Activated naive CD4-positive, alpha-beta T cell treated with anti-CD3 and anti-CD28 coated beads, Interleukin-2, amount 50 U/mL, for 72 hours (primary cell): ENCODE measurements at places on chromosomes 12 and 14.

GRCh38 chr12:1319212-1319611 is 275.2 kb downstream of the FBXL14 start:
- no peak for DNase-seq

GRCh38 chr12:21962236-21962635 is 21.0 kb upstream of the ABCC9 start:
- DNase-seq, result no peak

GRCh38 chr14:61196792-61197191 is 84.3 kb downstream of the TMEM30B start:
- no peak for DNase-seq

GRCh38 chr12:120705618-120706017 is 4.6 kb upstream of the UNC119B start:
- DNase-seq, result no peak

- DNase-seq, result no peak
Measured at GRCh38 chr14:65937079-65937959, 524.8 kb downstream of the FUT8 start.

DNA sequence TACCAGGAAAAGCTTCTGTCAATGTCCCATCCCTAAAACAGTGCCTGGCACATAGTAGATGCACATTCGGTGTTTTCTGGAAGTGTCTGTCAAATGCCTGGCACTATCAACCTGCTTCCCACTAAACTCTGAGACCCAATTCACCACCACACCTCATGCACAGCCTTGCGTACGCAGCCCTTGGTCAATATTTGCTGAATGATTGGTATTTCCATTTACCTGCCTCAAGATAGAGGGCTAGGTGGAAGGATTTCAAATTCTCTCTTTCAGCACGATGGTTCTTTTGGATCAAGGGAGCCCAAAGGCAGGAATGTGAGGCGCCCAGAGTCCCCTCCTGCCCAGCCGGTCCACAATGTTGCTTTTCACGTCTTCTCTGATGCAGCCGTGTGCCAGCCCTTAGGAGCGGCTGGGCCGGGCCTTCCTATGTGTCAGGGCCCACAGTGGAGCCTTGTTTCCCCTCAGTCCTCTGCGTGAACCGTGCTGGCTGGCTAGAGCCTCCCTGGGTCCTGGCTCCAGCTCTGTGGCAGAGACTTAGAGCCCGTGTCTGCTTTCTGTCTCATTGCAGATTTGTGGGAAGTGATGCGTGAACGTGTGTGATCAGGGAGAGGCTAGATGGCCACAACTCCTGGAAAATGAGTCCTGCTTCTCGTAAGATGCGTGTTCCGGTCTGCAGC is 99.9 kb upstream of the RFLNA start:
- DNase-seq, result no peak

- DNase-seq, result no peak
Measured at GRCh38 chr12:23446746-23447145, 502.7 kb downstream of the SOX5 start.

DNA sequence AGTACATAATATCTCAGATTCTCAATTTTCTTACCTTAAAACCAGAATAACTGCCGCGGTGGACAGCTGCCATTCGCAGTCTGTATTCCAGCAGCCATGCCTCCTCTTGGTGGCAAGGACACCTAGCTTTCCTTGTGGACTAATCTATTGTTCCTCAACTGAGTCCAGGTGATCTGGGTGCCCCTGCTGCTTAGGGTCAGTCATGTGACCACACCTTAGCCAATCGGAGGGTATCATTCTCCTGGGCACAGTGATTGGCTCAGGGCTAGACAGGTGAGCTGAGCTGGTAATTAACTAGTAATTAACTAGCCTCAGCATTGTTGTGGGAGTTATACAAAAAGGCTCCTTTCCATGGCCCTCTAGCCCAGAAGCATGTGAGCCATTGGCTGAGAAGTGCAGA is 55.0 kb downstream of the RIMBP2 start:
- DNase-seq, result no peak

GRCh38 chr12:120237360-120238171 is 28.0 kb downstream of the PXN start:
- DNase-seq, result no peak

- no peak for DNase-seq
Measured at GRCh38 chr12:76547526-76547925, 12.0 kb downstream of the OSBPL8 start.

DNA sequence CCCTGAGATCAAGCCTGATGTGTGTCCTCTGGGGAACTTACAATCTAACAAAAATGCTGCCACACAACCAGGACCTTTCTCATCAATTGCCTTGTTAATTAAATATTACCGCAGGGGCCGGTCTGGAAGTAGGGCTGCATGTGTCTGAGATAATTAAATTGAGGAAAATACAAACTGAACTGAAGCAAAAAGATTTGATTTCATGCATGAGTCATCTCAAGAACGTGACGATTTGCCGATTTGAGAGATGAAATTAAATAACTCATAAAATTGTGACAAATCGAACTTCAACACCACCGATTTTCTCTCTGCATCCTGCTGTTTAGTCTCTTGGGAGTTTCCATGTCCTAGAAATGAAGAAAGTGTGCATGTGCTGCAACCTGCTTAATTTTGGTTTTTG is 94.6 kb upstream of the DAAM1 start:
- no peak for DNase-seq

- DNase-seq, result no peak
Measured at GRCh38 chr12:48968467-48968866, 3.1 kb downstream of the WNT10B start.

GRCh38 chr14:89267163-89267562 is 149.9 kb downstream of the FOXN3 start:
- no peak for DNase-seq

- DNase-seq, result no peak
Measured at GRCh38 chr12:46134205-46134811, 134.5 kb downstream of the SLC38A1 start.
